ENCODE measurements at places on chromosomes 11 and 22.

DNA sequence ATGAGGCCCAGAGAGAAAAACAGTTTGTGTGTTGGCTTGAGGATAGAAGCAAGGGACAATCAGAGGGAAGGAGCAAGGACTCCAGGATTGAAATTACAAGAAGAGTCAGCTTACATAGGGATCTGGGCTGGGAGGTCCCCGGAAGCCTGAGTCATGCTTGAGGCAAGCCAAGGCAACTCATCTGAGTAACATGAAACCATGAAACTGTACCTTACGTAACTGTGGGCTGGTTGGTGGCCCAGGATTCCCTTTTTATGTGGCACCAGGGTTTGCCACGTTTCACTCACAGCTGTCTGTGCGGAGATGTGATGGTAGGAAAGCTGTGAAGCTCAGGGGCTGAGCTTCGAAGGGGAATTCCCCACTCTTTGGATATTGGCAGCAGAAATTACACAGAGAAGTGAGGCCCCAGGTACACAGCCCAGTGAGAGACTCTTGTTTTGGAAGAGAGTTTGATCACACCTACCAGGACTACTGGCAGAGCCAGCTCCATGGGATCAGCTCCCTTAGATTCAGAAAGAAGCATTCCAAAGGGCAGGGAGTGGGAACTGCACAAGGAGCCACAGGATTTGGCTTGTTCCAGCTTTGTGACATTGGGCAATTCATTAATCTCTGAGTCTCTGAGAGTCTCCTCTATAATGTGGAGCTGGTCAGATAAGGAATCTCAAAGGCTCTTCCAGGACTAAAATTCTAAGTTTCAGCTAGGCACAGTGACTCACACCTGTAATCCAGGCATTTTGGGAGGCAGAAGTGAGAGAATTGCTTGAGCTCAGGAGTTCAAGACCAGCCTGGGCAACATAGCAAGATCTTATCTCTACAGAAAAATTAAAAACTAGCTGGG is 7.8 kb downstream of the SLC5A1 start:
- no peak for DNase-seq

GRCh38 chr11:120722524-120722923 is 211.0 kb downstream of the GRIK4 start:
- DNase-seq = no peak

DNA sequence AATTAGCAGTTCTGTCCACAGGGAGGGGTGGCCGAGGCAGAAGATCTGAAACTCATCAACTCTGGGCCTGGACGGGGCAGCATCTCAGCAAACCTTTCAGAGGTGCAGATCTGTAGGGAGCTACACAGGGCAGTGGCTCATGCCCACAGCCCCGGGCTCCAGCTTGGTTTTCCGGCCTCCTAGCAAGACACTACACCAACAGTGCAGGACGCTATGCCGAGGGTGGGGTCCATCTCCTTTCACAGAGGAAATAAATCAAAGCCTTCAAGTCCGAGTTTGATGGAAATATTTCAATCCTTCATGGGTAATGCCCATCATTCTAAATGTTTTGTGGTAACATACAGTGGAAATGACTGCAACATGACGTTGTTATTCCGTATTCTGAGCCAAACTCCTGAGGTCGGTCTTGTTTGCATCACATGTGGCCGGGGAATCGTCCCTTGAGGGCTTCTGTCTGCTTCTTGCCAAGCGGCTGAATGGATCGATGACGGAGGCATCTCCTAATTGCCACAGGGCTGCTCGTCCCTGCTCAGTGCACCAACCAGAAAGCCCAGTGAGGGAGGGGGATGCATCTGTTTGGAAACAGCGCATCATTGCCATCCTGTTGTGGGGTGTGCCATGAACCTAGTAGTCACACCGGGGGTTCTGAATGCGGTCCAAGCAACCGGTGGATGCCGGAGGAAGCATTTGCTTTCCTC is 30.0 kb downstream of the LINC01488 start:
- DNase-seq = no peak

DNA sequence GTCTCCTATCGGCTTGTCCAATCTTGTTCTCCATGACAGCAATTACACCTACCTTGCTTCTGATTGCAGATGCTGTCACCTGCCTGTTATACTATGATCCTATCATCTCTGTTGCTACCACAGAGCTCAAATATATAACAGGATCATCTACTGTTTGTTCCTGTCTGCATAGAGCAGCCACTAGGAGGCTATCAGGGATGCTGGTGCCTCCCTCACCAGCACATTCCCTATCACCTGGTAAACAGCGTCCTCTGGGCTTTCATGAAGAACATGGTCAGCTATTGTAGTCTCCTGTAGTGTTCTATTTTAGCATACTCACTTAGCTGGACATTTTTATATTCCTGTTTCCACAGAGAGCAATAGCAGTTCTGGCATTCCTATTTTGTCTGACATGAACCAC is 87.8 kb upstream of the FAT3 start:
- DNase-seq = no peak

GRCh38 chr11:13760115-13760514 is 91.6 kb downstream of the FAR1 start:
- no peak for DNase-seq

DNA sequence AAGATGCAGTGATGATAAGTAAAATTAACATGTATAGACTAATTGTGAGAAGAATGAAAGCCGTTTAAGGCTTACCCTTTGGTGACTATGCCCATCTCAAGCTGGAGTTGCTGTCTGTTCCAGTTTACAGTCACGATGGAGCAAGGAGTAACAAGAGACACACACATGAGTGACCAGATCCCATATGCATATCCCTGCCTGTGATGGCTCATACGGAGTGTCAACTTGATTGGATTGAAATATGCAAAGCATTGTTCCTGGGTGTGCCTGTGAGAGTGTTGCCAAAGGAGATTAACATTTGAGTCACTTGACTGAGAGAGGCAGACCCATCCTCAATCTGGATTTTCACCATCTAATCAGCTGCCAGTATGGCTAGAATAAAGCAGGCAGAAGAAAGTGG is 786.8 kb downstream of the FAM181B start:
- DNase-seq = no peak

DNA sequence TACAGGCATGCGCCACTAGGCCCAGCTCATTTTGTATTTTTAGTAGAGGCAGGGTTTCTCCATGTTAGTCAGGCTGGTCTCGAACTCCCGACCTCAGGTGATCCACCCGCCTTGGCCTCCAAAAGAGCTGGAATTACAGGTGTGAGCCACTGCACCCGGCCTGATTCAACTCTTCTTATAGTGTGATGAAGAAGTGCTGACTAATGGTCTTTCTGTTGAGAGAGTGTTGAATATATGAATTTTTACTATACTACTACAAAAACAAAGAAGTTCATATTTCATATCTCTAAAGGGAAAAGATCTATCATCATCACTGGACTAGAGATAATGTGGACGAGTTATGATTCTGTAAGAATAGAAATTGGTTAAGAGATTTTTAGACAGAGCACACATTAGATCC is 320.1 kb downstream of the SOX6 start:
- DNase-seq = no peak

GRCh38 chr22:42639541-42640241 is 710 bp downstream of the ATP5MGL start:
- no peak for DNase-seq

- no peak for DNase-seq
These were observed 16.4 kb upstream of the SCGB1A1 start for GRCh38 chr11:62402226-62402959.

GRCh38 chr11:12031856-12032544 is 23.6 kb upstream of the DKK3 start:
- DNase-seq = no peak

DNA sequence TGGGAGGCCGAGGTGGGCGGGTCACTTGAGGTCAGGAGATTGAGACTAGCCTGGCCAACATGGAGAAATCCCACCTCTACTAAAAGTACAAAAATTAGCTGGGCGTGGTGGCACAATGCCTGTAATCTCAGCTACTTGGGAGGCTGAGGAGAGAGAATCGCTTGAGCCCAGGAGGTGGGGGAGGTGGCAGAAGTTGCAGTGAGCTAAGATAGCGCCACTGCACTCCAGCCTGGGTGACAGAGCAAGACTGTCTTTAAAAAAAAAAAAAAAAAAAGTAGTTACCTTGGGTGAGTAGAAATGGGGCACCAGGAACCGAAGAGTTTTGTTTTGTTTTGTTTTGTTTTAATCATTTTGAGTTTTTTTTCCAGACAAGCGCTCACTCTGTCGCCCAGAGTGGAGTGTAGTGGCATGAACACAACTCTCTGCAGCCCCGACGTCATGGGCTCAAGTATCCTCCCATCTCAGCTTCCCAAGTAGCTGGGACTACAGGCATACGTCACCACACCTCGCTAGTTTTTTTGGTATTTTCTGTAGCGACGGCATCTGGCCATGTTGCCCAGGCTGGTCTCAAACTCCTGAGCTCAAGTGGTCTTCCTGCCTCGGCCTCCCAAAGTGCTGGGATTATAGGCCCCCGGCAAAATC is 15.8 kb downstream of the THAP12 start:
- no peak for DNase-seq

- no peak for DNase-seq
These were observed 22.1 kb downstream of the RPUSD4 start for GRCh38 chr11:126189109-126189929.

- DNase-seq = no peak
These were observed 145.7 kb upstream of the TRPC6 start for GRCh38 chr11:101729406-101730078.

DNA sequence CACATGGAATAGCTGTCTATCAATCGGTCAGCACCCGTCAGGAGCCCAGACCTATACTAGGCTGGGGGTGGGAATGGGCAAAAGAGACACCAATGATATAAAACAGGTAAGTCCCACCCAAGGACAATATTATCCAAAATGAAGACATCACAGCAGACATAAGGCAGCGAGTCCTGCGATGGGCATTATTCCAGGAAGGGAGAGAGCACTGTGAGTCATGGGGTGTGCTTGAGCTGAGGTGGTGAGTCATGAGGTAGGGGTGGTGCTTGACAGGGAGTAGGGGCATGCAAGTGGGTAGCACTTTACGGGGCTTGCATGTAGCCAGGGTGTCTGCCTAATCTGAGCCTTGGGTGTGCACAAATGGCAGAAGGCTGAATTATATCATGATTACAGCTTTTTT is 605.0 kb upstream of the CADM1 start:
- DNase-seq = no peak

DNA sequence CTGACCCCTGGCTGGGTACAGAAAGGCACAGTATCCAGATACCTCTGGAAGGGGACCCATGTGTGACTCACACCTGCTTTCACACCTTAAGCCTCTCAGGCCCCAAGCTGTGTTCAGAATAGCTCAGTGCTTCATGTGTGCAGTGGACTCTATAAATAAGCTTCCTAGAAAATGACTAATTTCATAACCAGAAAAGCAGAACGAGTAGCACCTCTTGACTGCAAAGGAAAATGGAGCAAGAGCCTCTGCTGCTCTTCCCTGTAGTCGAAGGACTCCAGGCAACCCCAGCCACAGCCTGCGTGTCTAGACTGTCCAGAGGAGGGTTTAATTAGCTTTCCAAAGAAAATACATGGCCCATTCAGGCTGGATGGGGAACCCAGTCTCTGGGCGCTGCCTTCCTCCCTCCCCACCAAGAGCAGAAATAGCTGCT is 23.1 kb downstream of the PTPN5 start:
- no peak for DNase-seq

- no peak for DNase-seq
These were observed 16.0 kb downstream of the CACNG2 start for GRCh38 chr22:36687516-36687915.

DNA sequence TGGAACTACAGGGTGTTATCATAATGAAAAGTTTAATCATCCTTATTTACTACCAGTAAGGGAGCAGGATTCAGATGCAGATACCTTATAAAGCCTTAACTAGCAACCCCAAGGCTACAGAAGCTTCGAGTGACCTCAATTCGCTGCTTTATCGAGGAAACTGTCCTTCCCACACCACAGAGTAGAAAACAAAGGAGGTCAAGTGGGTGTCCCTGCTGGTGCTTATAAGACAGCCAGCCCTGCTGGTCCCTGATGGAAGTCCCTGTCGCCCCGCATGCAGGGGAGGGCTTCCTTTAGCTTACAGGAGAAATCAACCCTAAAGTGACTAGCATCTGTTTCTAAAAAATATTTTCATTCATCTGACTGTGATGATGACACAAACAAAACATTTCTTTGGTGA is 7.3 kb downstream of the MN1 start:
- DNase-seq = no peak

GRCh38 chr11:2287091-2287490 is 14.6 kb downstream of the C11orf21 start:
- DNase-seq = no peak

- no peak for DNase-seq
These were observed 3.1 kb upstream of the DERL3 start for GRCh38 chr22:23841736-23842445.

GRCh38 chr11:105393326-105393725 is 216.5 kb upstream of the GRIA4 start:
- DNase-seq = no peak

- DNase-seq = no peak
These were observed 628 bp downstream of the CHKB start for GRCh38 chr22:50581950-50582492.

DNA sequence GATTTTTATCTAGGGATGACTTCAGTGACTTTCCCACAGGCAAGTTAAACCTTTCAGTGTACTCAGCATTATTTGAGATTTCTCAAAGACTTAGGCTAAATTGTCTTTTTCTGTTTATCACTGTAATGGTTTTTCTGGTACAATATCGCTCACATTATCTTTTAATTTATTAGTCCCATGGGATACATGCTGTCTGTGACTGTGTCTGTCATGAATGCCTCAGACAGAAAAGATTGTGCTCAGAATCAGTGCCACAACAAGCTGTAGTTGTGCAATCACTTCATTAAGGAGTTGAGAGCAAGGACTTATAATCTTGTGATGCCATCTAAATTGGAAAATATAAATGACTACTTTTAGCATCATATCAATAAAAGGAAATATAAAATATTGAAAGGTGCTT is 2374.2 kb upstream of the RAG2 start:
- no peak for DNase-seq

GRCh38 chr11:27697679-27698275 is 2.5 kb downstream of the BDNF start:
- no peak for DNase-seq

- no peak for DNase-seq
These were observed 40.2 kb upstream of the WNT7B start for GRCh38 chr22:46017166-46017565.

- DNase-seq = no peak
These were observed 109.2 kb upstream of the TRPC6 start for GRCh38 chr11:101692980-101693379.

GRCh38 chr11:75239531-75240290 is 863 bp upstream of the TPBGL start:
- no peak for DNase-seq

Data from memory B cell (primary cell).